ENCODE measurements at places on chromosomes 11 and 22.

GRCh38 chr22:37329238-37330140 is 47.2 kb downstream of the CYTH4 start:
- DNase-seq = no peak

DNA sequence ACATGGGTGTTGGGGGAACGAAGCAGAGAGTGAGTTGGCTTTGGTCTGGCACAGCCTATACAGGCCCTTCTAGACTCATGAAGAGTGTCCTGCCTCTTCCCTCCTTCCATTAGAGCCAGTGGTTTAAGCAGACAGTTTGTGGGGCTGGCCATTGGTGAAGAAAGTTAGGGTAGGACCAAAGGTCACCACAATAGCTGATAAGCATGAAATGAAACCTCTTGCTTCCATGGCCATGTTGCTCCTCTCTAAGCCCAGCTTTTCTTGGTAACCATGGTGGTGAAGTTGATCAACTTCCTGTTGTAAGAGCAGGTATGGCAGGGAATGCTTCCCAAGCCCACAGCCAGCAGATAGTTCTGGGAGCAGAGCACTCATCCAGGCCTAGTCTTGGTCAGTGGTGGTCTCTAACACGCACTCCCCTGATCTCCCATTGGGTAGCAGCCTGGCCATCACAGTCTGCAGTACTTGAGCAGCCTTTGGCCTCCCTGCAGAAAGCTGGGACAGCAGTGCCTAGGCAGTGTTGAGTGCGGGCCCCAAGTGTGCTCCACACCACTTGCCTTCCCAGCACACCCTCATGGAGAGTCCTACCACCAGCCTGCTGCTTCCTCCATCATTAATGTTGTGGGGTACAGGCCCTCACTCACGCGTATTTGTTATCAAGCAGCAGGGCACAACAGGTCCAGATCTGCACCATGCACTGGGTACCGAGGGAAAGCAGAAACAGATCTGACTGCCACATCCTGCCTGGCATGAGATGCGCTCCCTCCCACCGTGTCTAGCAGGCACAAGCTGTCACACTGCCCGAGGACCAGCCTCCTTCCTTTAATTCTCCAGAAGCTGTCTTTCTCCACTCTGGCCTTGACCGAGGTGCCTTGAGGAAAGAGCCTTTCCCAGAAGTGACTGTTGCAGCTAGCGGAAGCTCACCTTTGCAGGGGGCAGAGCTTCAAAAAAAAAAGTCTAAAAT is 65.8 kb upstream of the SUSD2 start:
- no peak for DNase-seq

DNA sequence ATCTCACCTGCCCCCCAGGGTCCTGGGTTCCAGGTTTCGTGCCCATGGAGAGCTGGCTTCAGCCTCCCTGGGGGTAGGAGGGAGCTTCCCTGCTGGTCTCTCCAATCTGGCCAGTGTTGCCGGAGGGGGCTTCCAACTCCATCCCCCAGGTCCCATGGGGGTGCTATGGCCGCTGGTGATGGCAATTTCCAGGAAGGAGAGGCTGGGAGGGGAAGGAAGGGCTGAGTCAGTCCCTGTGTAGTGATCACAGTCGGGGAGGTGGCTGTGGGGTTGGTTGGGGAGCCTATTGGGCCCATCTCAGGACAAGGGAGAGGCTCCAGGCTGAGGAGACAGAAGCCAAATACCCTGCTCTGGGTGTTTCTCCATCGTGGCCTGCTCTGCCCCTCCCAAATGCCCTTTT is 5.7 kb upstream of the CDC42EP2 start:
- DNase-seq = no peak

- no peak for DNase-seq
Observed at GRCh38 chr11:113384551-113384950, 3.0 kb upstream of the ANKK1 start.

- DNase-seq = no peak
Observed at GRCh38 chr22:42841444-42841843, 15.6 kb downstream of the ARFGAP3 start.

DNA sequence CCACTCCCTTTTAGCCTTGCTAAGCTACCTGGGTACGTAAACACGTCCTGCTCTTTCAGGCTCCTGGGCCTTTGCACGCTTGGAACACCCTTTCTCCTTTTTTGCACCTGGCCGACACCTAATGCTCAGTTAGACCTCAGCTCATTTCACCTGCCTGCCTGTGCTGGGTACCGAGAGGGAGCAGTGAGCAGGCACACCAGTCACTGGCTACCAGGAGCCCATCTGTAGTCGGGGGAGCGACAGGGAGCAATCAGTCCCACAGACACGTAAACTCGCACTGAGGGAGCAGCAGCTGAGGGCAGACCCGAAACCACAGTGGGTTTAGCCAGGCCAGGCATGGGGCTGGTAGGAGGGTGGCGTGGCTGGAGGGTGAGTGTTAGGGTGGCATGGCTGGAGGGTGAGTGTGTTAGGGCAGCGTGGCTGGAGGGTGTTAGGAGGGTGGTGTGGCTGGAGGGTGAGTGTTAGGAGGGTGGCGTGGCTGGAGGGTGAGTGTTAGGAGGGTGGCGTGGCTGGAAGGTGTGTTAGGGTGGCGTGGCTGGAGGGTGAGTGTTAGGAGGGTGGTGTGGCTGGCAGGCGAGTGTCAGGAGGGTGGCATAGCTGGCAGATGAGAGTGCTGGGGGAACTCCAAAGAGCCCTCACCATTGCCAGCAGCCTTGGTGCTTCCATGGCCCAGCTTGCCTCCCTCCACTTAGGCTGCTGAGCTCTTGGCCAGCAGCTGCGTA is 6.4 kb upstream of the GTSE1 start:
- no peak for DNase-seq

DNA sequence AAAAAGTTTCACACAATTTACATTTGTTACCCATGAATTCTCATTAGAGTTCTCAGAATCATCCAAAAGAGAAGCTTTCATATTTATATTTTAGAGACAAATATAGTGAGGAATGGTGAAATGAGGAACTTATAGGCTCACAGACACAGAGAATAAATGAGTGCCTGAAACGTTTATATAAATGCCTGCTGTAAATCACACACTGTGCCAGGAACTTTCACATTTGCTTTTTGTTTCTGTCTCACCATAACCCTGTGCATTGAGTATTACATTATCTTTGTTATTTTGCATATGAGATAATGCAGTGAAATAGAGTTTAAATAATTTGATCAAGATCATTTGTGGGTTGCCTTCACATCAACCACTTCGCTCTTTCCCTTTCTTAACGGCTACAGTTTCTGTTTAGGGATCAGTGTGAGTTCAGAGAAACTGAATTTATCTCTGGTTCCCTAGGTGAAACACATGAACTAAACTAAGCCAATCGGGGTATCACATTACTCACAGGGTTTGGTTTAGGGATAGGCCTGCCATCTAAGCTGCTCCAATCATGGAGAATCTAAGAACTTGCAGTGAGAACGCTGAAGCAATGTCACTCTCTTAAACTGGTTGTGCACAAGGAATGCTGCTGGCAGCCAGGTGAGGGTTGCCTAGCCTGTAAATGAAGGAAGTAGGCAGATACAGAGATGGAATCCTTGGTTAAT is 1339.2 kb upstream of the TENM4 start:
- DNase-seq = no peak

DNA sequence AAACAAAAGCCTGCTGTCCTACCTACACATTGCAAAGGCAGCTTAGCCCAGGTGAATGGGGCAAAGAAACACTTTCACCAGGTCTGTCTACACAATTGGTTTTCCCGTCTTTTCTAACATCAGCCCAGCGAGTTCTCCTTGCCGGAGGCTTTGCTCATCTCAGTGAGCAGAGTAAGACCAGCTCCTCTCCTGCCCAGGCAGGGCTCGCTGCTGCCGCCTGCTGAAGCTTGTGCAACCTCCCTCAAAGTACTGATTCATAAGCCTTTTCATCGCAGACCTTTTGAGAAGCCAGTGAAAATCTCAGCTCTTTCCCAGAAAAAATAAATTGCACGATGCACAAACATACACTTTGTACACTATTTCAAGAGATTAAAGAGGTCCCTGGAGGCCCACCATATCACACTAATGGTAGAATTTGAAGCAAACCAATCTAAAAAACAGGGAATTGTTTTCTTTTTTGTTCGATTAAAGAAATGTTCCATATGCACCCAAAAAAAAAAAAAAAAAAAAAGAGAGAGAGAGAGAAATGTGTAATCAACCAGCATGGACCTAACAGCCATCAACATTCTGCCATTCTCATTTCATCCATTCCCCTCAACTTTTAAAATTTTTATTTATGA is 328.1 kb upstream of the MPPED2 start:
- no peak for DNase-seq

GRCh38 chr11:108635106-108635505 is 29.8 kb upstream of the DDX10 start:
- no peak for DNase-seq
